SJSA1 (cell line): ENCODE measurements at places on chromosomes 16 and 17. TPM values are rescaled to one million over a fixed set of nuclear protein-coding genes. Genes with fewer than 3 reads are reported as not detected.

Gene TERB1
- 0.05 TPM in 1 of 2 replicates, not detected in the other for total RNA-seq

Gene SULT1A4
- total RNA-seq = 0.58 and 3.6 TPM in 2 replicates

Gene KRTAP9-4
- total RNA-seq = not detected in 2 replicates

Gene UBE2Z
- total RNA-seq = 109 and 119 TPM in 2 replicates

Gene KCNH4
- not detected in 2 replicates for total RNA-seq

Gene MT1H
- not detected in 2 replicates for total RNA-seq

Gene CCL7
- total RNA-seq = not detected in 2 replicates

Gene ZNF768
- 35.6 and 41.1 TPM in 2 replicates for total RNA-seq

Gene NXPH3
- total RNA-seq = 2.2 and 2.3 TPM in 2 replicates

Gene KRT25
- not detected in 2 replicates for total RNA-seq

Gene CACNG1
- 0.26 TPM in 1 of 2 replicates, not detected in the other for total RNA-seq

Gene PYCARD
- 15.4 and 21.6 TPM in 2 replicates for total RNA-seq

Gene TPSG1
- not detected in 2 replicates for total RNA-seq

Gene RGS11
- not detected in 2 replicates for total RNA-seq

Gene PMFBP1
- total RNA-seq = 0.69 TPM in 1 of 2 replicates, not detected in the other

Gene KRTAP16-1
- not detected in 2 replicates for total RNA-seq

Gene ZP2
- total RNA-seq = not detected in 2 replicates

Gene HEXD
- 16.3 and 21.7 TPM in 2 replicates for total RNA-seq

Gene KCNJ16
- not detected in 2 replicates for total RNA-seq

Gene USP6
- total RNA-seq = not detected in 2 replicates

Gene NPTX1
- total RNA-seq = 0.32 TPM in 1 of 2 replicates, not detected in the other

Gene OTOP2
- total RNA-seq = not detected in 2 replicates

Gene NOG
- 11.0 and 13.2 TPM in 2 replicates for total RNA-seq

Gene RAMP2
- total RNA-seq = not detected in 2 replicates

Gene KRTAP9-8
- not detected in 2 replicates for total RNA-seq

Gene KRTAP1-5
- 0.45 and 2.5 TPM in 2 replicates for total RNA-seq

Gene ZC3H7A
- 47.4 and 60.9 TPM in 2 replicates for total RNA-seq

Gene TBC1D3K
- not detected in 2 replicates for total RNA-seq

Gene CCL11
- not detected in 2 replicates for total RNA-seq

Gene BCL6B
- total RNA-seq = not detected in 2 replicates

Gene RND2
- total RNA-seq = 0.03 TPM in 1 of 2 replicates, not detected in the other

Gene IGF2BP1
- total RNA-seq = 5.0 and 8.7 TPM in 2 replicates
